ENCODE measurements at places on chromosomes 12 and 14. TPM values are rescaled to one million over a fixed set of nuclear protein-coding genes. Genes with fewer than 3 reads are reported as not detected.

GALNT8 gene
- 0.33 TPM for total RNA-seq

CLEC4D gene
- total RNA-seq: 0.57 TPM

CCDC184 gene
- total RNA-seq: not detected

RFX4 gene
- 0.38 TPM for total RNA-seq

LMNTD1 gene
- total RNA-seq: not detected

SERPINA3 gene
- 159 TPM for total RNA-seq

MIA2 gene
- total RNA-seq: 23.3 TPM

Data from subcutaneous adipose tissue (tissue), 4 donors.